Cardiac fibroblast (primary cell): ENCODE measurements at places on chromosomes 2 and 18.
A peak's percentile ranks its signal among the peaks of the same experiment; 100 is the strongest.

DNA sequence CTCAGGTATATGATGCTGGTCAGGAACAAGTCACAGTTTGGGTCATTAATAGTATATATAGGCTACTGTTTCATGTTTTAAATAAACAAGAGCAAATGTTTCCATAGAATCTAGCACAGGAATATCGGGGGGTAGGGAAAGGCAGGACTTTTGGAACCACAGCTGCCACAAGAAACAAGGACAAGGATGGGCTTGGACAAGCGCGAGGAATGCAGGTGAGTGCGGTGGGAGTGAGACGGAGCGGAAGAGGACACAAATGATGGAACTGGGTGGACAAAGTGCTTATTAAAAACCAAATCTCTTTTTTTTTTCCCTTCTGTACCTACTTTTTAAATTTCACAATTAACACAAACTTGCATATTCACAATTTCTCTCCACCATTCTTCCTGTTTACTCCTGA is 49.1 kb downstream of the SNORC start:
- no peak for DNase-seq

DNA sequence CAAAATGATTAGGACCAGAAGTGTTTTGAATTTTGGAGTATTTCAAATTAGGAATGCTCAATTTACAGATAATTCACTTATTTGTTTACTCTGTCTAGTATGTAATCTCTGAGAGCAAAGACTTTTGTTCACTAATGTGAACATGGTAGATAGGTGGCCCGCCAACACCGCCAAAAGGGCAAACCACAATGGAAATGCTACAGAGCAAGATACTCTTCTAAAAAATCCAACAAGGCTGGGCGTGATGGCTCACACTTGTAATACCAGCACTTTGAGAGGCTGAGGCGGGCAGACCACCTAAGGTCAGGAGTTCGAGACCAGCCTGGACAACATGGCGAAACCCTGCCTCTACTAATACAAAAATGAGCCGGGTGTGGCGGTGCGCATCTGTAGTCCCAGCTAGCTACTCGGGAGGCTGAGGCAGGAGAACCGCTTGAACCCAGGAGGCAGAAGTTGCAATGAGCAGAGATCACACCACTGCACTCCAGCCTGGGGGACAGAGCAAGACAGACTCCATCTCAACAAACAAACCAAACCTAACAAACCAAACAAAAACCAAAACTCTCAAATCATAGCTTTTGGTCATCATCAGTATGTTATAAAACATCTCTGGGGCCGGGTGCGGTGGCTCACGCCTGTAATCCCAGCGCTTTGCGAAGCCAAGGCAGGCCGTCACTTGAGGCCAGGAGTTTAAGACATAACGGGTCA is 2.4 kb downstream of the CCT4 start:
- no peak for DNase-seq

DNA sequence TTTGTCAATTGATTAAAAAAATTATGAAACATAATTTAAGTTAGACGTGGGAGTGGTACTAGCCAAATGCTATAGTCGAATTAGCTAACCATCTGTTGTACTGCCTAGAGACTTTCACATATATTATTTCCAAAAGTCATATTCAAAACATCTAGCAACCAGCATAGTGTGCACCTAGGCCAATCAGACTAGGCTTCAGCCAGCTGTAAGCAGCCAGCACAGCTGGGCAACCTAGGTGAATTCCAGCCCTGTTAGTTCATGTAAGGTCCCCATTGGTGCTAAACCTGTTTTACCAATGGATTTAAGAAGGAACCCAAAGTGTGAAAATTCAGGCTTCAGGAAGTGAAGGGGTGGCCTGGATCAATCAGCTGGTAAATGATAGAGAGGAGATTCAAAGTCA is 144.3 kb downstream of the BCL2 start:
- DNase-seq: no peak

- no peak for DNase-seq
Observed at GRCh38 chr2:152696476-152696875, 20.8 kb downstream of the PRPF40A start.

- no peak for DNase-seq
Observed at GRCh38 chr18:3689091-3689490, 239.1 kb downstream of the TGIF1 start.

GRCh38 chr2:70942396-70943204 is 6.9 kb downstream of the ATP6V1B1 start:
- DNase-seq: no peak

DNA sequence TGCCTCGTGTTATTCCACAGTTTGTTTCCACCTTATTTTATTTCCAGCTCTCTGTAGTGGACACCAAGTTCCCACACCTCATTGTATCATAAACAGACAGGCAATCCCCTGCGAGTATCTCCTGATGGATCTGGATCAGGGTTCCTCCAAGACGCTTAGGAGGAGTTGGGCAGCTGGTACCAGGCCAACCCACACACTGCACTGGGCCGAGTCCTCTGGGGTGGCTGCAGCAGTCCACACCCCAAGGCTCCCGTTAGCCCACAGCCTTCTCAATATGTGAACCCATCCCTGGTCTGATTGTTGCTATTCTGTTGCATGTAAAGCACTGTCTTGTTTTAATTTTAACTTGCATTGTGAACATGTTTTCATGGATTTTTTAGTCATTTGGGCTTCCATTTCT is 178.8 kb upstream of the RAB6C start:
- DNase-seq: no peak

- DNase-seq: no peak
Observed at GRCh38 chr2:198662905-198663304, 794.8 kb downstream of the SATB2 start.

GRCh38 chr2:143615562-143615961 is 486.3 kb downstream of the ARHGAP15 start:
- DNase-seq: peak; percentile 51

- DNase-seq: peak; percentile 79
Observed at GRCh38 chr2:11389551-11390398, 45.3 kb upstream of the ROCK2 start.

- no peak for DNase-seq
Observed at GRCh38 chr2:44926957-44927356, 14.5 kb upstream of the SIX3 start.

DNA sequence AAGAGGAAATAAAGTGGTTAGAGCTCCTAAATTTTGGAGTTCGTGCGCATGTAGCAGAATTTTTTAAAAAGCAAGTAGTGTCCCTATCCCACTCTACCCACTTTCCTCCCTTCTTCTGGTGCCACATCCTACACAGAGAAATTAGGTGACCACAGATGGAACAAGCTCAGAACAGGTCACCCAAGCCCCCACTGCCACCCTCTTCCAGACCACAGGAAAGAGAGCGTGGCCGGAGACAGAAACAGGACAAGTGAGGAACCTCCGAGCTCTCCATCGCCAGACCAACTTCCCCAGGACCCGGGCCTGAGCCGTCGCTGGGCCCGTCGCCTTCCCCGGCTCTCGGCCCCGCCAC is 433 bp downstream of the NPC1 start:
- no peak for DNase-seq

- peak; percentile 29 for DNase-seq
Observed at GRCh38 chr2:26054598-26055348, 20.9 kb downstream of the RAB10 start.

- no peak for DNase-seq
Observed at GRCh38 chr2:62163834-62164233, 32.1 kb upstream of the B3GNT2 start.

- no peak for DNase-seq
Observed at GRCh38 chr18:79911344-79912270, 39.8 kb downstream of the SLC66A2 start.

DNA sequence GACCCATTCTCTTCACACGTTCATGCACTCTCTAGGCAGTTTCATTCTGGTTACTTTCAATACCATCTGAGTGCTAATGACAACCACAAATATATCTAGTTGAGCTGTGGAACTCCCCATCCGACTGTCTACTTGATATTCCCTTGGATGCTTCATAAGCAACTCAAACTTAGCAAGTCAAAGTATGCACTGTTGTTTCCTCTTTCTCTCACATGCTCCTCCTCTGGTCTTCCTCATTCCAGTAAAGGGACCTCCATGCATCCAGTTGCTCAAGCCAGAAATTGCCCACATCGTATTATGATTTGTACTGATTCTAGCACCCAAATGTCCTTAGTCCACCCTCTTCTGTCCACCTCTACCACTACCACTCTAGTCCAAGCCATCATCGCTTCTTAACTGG is 22.3 kb downstream of the SEMA4F start:
- no peak for DNase-seq

DNA sequence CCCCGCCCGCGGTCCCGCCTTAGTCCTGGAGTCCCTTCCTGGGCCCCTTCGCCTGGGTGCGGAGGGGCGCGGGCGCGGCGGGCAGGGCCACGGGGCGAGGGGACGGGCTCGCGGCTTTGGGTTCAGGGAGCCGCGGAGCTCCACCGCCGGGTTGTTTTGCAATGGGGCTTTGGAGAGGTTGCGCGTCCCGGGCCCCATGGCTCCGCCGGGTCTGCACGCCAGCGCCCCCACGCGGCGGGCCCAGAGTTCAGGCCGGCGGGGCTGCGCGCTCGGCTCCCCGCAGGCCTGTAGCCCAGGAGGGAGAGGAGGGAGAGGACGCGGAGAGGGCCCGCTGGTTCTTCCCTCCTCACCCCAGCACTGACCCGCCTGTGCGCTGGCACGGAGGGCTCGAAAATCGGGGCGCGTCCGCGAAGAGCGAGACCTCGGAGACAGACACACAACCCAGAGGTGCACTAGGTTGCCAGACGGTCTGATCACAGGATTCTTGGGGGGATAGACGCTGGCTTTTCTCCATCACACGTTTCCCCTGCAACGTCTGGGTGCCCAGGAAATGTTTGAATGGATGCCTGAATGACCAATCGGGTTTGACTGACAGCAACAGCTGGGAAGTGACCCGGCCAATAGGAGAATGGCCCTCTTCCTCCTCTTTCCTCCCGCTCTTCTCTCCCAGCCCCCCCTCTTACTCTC is 4.9 kb upstream of the SIX2 start:
- DNase-seq: peak; percentile 77
